ENCODE measurements at places on chromosomes 3 and 15. TPM values are rescaled to one million over a fixed set of nuclear protein-coding genes. Genes with fewer than 3 reads are reported as not detected.

CCDC174 gene
- total RNA-seq = 9.9 TPM

RUBCN gene
- total RNA-seq = 18.0 TPM

IQCH gene
- total RNA-seq = 1.4 TPM

FETUB gene
- total RNA-seq = not detected

TTLL13 gene
- total RNA-seq = not detected

DUOXA1 gene
- 131 TPM for total RNA-seq

KNG1 gene
- total RNA-seq = not detected

PCLAF gene
- 18.3 TPM for total RNA-seq

ADGRG7 gene
- not detected for total RNA-seq

GOLGA6B gene
- total RNA-seq = not detected

SELENOS gene
- total RNA-seq = 37.8 TPM

ALDH1A3 gene
- 15.7 TPM for total RNA-seq

MYZAP gene
- total RNA-seq = 19.8 TPM

RNU6-1 gene
- not detected for total RNA-seq

TJP1 gene
- 118 TPM for total RNA-seq

ZNF80 gene
- total RNA-seq = not detected

P2RY1 gene
- 20.5 TPM for total RNA-seq

ADAMTS17 gene
- total RNA-seq = 4.0 TPM

ATP10A gene
- 0.44 TPM for total RNA-seq

FHIT gene
- 10.5 TPM for total RNA-seq

TEX55 gene
- not detected for total RNA-seq

UPK1B gene
- total RNA-seq = 0.96 TPM

CCR8 gene
- total RNA-seq = 0.16 TPM

CD200R1 gene
- 2.9 TPM for total RNA-seq

HDC gene
- 0.32 TPM for total RNA-seq

PPP1R14D gene
- total RNA-seq = not detected

GOLGA6L4 gene
- 2.4 TPM for total RNA-seq

HESX1 gene
- total RNA-seq = 0.80 TPM

RLBP1 gene
- total RNA-seq = not detected

SEMA4B gene
- 216 TPM for total RNA-seq

RPL22L1 gene
- 90.3 TPM for total RNA-seq

SNTN gene
- not detected for total RNA-seq

CFAP91 gene
- not detected for total RNA-seq

ERICH6 gene
- not detected for total RNA-seq

RFX7 gene
- 15.1 TPM for total RNA-seq

FBXL22 gene
- total RNA-seq = 1.2 TPM

CCDC9B gene
- total RNA-seq = 21.3 TPM

GOLGA8G gene
- total RNA-seq = not detected

CLRN1 gene
- not detected for total RNA-seq

CMTM6 gene
- 28.0 TPM for total RNA-seq

LARP6 gene
- 1.4 TPM for total RNA-seq

CHRNA3 gene
- total RNA-seq = 0.20 TPM

ARGFX gene
- not detected for total RNA-seq

PRICKLE2 gene
- 6.0 TPM for total RNA-seq

GOLGA8R gene
- 1.8 TPM for total RNA-seq

PLA2G4E gene
- 18.1 TPM for total RNA-seq

UCN2 gene
- 2.2 TPM for total RNA-seq

MYH15 gene
- total RNA-seq = 0.08 TPM

IMPG2 gene
- total RNA-seq = 0.08 TPM

NOX5 gene
- total RNA-seq = 0.44 TPM

MESP2 gene
- total RNA-seq = 0.40 TPM

NME9 gene
- total RNA-seq = not detected

ARPIN gene
- 17.5 TPM for total RNA-seq

TF gene
- total RNA-seq = 63.3 TPM

OR5K4 gene
- total RNA-seq = not detected

SUSD5 gene
- 0.08 TPM for total RNA-seq
